ENCODE measurements at places on chromosomes 11 and 22. TPM values are rescaled to one million over a fixed set of nuclear protein-coding genes. Genes with fewer than 3 reads are reported as not detected.

Gene MMP7
- 22.1 TPM for total RNA-seq

Gene PRR5L
- total RNA-seq = 15.1 TPM

Gene RIMBP3C
- total RNA-seq = 0.13 TPM

Gene TSPAN32
- total RNA-seq = not detected

Gene MUC6
- 0.01 TPM for total RNA-seq

Gene PHOX2A
- total RNA-seq = not detected

Gene NOX4
- not detected for total RNA-seq

Data from A549 treated with Mapracorat at 1 μM for 4 hours (cell line).